Astrocyte of the spinal cord (primary cell): ENCODE measurements at places on chromosomes 2 and 18.

- no peak for DNase-seq
These were observed 3.0 kb downstream of the ADCY3 start for GRCh38 chr2:24917086-24917485.

GRCh38 chr2:172137943-172138342, 35.2 kb upstream of the DLX2 start:
- DNase-seq, result no peak

- DNase-seq, result no peak
These were observed 5.2 kb downstream of the CTDP1 start for GRCh38 chr18:79684787-79685186.

GRCh38 chr18:9260388-9261380, 73.9 kb upstream of the TWSG1 start:
- DNase-seq, result no peak

DNA sequence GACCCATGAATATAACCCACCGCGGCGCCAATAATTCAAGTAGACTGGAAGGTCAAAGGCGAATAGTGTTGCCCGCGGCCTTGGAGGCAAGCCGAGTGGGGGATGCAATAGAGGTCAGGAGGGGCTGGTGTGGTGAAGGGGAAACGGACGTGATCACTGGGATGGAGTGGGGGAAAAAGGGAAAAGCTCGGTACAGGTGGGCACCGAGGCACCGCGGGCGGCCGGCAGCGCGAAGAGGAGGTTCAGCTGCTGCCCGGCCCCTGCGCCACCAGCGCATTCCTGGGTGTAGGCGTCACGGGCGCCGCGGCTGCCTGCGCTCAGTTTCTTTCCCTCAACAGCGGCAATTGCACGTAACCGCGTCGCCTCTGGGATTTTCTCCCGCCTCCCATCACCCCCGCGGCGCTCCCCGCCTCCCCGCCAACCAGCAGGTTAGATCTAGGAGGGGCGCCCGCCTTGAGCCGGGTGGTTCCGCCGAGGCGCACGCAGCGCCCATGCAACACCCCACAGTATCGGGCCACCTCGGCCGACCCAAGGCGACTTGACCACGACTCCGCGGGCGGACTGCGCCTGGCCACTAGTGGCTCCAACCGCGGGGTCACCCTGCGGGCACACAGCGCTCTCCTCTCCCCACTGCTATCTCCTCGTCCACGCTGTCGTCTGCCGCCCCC, 1.5 kb downstream of the RND3 start:
- DNase-seq, result peak; percentile 90

DNA sequence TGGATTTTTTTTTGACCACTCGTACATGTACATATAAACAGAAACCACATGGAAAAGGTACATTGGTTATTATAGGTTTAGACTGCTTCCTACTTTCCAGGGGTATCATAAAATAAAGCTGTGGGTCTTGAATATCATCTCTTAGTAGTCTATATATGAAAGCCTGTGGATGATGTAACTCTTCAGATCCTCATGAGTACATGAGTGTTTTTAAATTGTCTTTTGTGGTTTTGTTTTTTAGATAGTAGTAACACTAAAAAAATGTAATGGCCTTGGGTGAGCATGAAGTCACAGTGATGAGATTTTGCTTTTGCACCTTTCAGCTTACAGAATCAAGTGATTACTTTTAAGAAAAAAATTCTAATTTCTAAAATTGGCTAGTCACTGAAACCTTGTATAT, 80.2 kb downstream of the RAB3GAP1 start:
- peak; percentile 65 for DNase-seq

DNA sequence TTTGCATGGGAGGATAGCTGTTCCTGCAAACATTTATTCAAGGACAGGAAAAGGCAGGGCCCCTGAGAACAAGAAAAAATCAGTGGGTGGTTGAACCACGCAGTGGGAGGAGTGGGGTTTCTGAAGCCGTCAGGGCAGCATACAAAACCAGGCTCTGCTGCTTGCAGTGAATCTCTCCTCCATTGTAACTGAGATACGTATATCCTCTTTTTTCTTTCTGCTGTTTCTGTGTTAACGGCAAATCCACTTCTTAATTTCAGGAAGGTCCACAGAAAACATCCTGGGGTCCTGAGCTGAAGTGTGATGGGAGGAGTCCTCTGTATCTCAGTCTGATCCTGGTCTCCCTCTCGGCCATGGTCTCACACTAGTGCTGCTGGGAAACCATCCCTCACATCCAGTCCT, 27.2 kb upstream of the KCNF1 start:
- peak; percentile 37 for DNase-seq

GRCh38 chr2:215915441-215915840, 97.9 kb downstream of the MREG start:
- DNase-seq, result no peak

GRCh38 chr2:29589440-29590103, 331.8 kb downstream of the ALK start:
- DNase-seq, result no peak

- peak; percentile 63 for DNase-seq
These were observed 115.0 kb upstream of the GLS start for GRCh38 chr2:190765386-190766173.

GRCh38 chr2:106165561-106165960, 28.5 kb downstream of the UXS1 start:
- DNase-seq, result no peak
